ENCODE measurements at places on chromosomes 13 and 19. TPM values are rescaled to one million over a fixed set of nuclear protein-coding genes. Genes with fewer than 3 reads are reported as not detected.
A peak's percentile ranks its signal among the peaks of the same experiment; 100 is the strongest.

ANKRD24 gene
- 0.60 TPM for total RNA-seq

- peak; percentile 62 for DNase-seq
These were observed 20.5 kb upstream of the STRN4 start for GRCh38 chr19:46766569-46767317.

GRCh38 chr19:17753976-17754375, 2.7 kb downstream of the FCHO1 start:
- no peak for DNase-seq

DNA sequence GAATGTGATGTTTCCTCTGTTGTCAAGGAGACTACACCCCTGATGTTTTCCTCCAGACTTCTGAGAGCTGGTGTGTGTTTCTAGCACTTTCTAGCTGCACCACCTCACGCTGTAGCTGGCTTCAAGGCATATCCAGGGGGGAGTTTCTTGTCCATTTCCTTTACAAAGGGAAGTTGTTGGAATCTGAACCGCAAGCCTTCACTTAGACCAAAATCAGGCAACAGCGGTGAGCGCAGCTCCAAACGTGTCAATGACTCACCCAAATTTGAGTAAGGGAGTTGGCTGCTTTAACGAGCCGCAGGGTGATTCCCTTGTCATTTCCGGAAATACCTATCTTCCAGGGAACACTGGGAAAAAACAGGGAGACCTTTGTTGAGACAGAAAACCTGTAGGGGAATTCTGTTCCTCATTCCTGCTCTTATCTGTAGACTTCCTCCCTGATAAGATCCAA, 2.5 kb downstream of the LDLR start:
- DNase-seq = peak; percentile 28

DNA sequence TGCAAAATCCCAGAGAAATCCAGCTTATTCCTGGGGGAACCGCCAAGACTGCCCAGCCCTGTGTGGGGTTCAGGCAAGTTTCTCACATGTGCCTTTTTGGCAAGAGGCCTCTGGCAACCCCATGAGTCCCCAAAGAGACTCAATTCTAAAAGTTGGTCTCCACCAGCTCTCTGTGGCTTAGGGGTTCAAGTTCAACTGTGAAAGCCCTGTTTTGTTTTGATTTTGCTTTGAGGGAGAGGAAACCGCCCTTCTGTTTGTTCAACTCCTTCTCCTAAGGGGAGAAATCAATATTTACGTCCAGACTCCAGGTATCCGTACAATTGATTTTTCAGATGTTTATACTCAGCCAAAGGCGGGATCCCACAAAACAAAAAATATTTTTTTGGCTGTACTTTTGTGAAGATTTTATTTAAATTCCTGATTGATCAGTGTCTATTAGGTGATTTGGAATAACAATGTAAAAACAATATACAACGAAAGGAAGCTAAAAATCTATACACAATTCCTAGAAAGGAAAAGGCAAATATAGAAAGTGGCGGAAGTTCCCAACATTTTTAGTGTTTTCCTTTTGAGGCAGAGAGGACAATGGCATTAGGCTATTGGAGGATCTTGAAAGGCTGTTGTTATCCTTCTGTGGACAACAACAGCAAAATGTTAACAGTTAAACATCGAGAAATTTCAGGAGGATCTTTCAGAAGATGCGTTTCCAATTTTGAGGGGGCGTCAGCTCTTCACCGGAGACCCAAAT, 583 bp upstream of the LDLR start:
- DNase-seq = no peak

Measured in CD4-positive, alpha-beta T cell (primary cell).